ENCODE measurements at places on chromosomes 3 and 15. TPM values are rescaled to one million over a fixed set of nuclear protein-coding genes. Genes with fewer than 3 reads are reported as not detected.

GRCh38 chr3:195853996-195854395, 42.3 kb upstream of the MUC4 start:
- DNase-seq = peak; percentile 75

DNA sequence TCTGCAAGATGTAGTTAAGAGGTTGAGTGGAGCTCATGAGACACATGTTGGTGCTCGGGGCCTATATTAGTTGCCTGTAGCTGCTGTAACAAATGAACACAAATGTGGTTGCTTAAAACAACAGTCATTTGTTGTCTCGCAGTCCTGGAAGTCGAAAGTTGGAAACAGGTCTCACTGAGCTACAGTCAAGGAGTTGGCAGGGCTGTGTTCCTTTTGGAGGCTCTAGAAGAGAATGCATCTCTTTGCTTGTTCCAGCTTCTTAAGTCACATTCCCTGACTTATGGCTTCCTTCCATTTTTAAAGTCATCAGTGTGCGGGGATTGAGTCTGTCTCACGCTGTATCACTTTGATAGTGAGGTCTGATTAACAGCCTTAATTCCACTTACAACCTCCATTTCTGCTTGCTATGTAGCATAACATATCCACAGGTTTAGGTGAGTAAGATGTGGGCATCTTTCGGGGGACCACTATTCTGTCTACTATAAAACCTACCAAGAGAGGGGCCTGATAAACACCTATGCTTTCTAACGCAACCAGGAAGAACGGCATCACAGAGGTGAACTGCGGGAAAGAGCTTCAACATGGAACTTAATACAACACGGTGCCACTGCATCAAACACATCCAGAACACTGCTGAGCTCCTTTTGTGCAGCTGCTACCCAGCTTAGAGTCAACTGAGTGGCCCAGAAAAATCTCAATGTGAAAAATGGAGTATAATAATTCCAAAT, 119.4 kb downstream of the ATP10A start:
- DNase-seq = no peak

DNA sequence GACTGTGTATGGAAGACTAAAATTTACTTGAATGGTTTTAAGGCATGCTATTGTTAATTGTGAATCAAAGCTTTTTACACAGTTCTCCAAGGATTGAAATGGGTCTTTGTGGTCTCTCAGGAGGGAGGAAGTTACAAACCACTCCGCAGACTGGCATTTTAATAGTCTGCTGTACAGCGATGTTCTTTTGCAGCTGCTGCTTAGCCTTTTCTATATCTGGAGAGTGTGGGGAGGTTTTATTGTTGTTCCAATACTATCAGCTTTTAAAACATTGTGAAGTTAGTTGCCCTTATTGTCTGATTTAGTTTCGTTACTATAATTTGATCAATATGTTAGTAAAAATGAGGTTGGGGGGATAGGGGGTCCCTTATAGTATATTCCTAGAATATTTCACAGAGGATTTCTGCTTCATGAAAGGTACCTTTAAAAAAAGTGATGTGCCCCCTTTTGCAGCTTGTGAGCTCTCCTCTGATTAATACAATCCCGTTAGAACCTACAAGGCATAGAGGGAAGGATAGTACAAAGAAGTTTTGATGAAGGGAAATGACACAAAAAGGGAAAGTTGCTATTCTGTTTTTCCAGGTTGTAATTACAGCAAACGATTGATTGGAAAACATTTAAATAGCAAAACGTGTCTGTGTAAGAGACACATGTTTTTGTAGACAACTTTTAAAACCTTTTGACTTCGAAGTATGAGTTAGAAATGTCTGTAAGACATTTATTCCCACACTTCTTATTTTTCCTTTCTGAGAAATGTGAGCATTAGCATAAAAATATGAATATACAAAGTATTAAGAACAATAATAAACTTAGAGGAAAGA, 158.3 kb upstream of the CGNL1 start:
- no peak for DNase-seq

DNA sequence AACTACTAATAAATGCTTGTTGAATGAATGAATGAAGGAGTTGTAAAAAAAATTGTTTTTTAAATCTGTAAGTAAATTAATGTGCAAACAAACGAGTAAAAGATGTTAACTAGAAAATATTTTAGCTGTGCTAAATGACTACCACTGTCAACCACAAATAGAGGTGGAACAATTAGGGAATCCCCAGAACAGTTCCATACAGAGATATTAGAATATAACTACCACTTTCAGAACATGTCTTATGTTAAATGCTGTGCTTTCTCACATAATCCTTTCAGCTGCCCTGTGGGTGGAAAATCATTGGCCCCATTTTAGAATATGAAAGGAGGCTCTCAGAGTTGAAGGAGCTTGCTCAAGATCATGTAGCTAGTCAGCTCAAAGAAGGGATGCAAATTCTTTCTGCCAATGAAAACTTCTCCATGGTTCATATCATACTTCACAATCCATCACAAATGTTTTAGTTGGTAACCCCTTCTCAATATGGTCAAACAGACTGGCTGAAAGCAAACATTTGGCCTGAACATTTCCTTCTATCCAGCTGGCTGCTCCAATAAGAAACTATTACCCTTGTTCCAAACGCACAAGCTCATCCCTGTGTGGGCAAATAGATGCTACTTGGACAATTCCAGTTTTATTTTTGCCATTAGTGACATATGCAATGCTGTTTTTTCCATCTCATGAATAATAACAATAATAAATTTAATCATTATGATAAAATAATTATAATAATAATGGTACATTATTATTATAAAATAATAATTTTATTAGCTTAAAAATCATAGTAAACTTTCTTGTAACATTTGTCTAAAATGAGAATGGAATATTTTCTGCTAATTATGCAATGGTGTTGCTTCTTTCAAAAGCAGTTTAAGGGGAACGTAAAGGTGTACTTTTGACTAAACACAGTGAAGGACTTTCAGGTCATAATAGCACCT, 290.4 kb upstream of the STT3B start:
- DNase-seq = no peak

GRCh38 chr3:156397534-156397933, 157.4 kb downstream of the SSR3 start:
- no peak for DNase-seq

DNA sequence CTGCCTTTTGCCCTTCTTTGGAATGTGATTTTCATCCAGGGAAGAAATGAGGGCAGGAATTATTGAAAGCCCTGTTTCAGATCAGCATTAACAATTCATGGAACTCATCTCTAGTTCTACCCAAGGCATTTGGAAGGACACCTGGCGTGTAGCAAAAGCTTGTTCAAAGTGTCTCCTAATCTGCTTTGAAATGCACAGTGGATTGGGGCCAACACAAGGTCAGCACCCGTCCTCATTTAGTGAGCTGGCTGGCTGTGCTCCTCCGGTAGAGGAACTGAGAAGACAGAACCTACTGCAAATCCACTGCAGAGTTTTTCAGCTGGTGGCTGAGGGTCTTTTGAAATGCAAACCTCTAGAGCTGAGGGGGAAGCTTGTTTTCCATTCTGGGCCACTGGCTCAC, 141.6 kb upstream of the STT3B start:
- no peak for DNase-seq

GRCh38 chr3:184632551-184633236, 71.1 kb downstream of the EPHB3 start:
- no peak for DNase-seq

DNA sequence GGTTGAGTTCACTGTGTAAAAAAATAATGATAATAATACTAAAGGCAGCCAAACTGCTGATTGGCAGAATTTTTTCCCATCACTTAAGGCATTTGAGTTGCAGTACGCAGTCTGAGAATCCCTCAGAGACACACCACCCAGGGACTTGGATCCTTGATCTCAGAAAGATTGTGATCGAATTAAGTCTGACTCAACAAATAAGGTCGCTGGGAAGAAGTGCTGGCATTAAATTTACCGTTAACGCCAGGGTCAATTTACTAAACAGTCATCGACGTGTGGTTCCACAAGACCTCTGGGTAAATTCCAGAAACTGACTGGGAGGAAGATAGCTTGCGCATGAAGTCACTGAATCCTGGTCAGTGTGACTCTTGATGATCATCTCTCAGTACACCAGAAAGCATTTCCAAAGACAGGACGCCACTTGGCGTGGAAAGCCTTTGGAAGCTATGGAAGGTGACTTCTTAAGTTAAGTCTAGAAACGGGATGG, 48.3 kb upstream of the CGNL1 start:
- no peak for DNase-seq

- no peak for DNase-seq
These were observed 1075.9 kb upstream of the CFAP20DC start for GRCh38 chr3:60125686-60126085.

DNA sequence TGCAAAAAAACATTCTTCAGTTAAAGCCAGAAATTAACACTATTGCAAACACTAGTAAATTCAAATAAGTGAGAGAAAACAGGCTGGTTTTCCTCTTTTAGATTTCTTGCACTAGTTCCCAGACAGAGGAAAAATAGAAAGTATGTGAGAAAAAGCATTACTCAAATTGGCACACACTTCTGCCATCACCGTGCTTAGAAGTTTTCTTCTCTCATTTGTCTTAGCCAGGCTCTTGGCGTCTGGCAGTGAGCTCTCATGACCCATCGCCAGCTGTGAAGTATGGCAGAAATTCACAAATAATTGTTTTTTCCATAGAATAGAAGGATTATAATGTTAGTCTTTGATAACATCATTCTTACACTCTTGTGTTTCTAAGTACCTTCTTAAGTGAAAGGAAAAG, 515.9 kb downstream of the GBE1 start:
- no peak for DNase-seq

DNA sequence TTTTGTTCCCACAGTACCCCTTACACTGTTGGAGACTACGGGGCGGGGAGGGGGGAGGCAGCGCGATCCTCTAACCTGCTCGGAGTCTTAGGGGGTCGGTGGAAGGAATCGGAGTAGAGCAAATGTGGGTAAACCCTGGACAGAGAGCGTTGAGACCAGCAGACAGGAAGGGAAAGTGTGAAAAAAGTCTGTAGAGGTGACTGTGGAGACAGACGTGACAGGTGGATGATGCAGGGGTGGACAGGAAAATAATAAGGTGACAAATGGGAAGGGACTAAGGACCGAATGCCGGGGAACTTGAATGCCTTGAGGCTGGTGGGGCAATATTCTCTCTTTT, 424 bp downstream of the EAF2 start:
- DNase-seq = no peak

DNA sequence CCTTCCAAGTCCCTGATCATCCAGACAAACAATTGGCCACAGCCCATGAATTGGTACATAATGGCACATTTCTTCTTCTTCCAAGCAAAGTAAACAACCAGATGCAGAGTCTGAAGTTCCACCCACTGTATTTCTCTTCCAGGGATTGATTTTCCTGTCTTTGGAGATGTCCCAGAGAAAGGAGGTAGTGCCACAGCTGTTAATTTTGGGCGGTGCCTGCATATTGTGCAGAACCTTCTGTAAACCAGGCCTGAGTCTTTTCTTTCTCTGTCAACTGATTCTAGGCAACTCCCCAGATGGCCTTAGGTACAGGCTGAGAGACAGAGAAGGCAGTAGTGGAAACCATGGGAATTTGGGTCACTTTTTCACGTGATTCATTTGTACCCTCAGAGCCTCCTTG, 73.5 kb upstream of the TNIK start:
- DNase-seq = no peak

DNA sequence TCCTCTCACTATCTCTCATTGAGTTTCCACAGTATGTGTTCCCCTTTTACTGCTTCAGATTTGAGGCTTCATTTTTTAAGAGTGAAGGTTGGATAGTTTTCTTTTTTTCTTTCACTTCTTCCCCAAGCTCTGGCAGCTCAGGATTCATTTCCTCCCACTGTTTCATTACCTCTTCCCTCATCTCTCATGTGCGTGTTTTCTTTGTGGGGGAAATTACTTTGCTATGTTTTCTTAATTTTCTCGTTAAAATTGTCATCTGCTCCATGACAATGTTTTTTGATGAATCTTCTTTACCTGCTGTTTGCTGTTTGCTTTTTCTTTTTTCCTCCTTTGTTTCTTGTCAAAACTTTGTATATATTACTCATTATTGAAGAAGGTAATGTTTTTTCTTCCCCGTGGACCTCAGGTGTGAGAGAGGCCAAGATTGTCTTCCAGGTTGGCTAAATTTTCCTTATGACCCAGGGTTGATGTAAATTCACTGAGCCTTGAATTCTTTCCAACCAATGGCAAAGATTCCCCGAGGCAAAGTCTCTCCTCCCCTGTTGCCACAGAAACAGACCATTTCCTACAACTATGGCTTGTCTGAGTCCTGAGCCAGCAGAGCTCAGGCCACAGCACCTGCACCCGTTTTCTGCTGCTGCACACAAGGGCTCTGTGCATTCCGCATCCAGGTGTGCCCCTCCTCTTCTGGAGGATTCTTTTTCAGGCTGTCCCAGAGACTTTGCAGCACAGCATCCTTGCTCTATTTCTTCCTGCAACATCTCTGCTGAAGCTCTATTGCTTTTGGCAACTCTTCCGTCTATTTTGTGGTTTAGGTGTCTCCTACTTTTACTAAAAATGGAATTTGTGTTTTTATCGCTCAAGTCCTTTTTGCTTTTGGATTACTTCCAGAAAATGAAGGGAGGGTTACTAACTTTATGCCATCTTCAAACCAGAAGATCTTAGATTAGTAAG, 66.1 kb downstream of the NOX5 start:
- no peak for DNase-seq

DNA sequence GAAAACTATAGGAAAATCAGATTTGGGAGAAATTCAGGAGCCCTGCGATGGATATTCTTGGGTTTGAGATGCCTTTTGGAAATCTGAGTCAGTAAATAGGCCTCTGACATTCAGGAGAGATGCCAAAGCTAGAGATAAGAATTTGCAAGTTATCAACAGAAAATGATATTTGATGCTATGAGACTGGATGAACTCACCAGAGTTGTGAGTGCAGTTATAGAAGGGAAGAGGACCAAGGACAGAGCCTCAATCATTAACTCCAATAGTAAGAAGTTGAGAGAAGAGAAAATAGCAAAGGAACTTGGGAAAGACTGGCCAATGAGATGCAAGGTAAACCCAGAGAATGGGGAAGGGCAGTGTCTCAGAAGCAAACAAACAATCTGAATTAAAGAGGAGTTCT, 7.9 kb upstream of the ANO10 start:
- no peak for DNase-seq

GRCh38 chr15:77747175-77748077, 114.7 kb upstream of the LINGO1 start:
- DNase-seq = no peak

- DNase-seq = no peak
These were observed 58.6 kb downstream of the PIAS1 start for GRCh38 chr15:68112706-68113105.

- no peak for DNase-seq
These were observed 54.6 kb downstream of the ARHGEF3 start for GRCh38 chr3:56747150-56747549.

- no peak for DNase-seq
These were observed 175.1 kb downstream of the VGLL3 start for GRCh38 chr3:86815880-86816279.

- no peak for DNase-seq
These were observed 28.5 kb downstream of the RORA start for GRCh38 chr15:61200626-61201025.

GRCh38 chr15:76512971-76513370, 176.4 kb downstream of the ISL2 start:
- DNase-seq = no peak

CPLX3 gene
- not detected for total RNA-seq

XPC gene
- total RNA-seq = 34.7 TPM

CRELD1 gene
- 22.1 TPM for total RNA-seq

ACP3 gene
- total RNA-seq = 0.27 TPM

LYZL4 gene
- not detected for total RNA-seq

CEP19 gene
- total RNA-seq = 3.0 TPM

AHSG gene
- total RNA-seq = not detected

RETNLB gene
- not detected for total RNA-seq

EPHA3 gene
- total RNA-seq = not detected

MESP2 gene
- under 0.01 TPM for total RNA-seq

EFCC1 gene
- total RNA-seq = 9.2 TPM

All from hematopoietic multipotent progenitor cell (in vitro differentiated cells).